ENCODE measurements at places on chromosomes 1 and 21.

DNA sequence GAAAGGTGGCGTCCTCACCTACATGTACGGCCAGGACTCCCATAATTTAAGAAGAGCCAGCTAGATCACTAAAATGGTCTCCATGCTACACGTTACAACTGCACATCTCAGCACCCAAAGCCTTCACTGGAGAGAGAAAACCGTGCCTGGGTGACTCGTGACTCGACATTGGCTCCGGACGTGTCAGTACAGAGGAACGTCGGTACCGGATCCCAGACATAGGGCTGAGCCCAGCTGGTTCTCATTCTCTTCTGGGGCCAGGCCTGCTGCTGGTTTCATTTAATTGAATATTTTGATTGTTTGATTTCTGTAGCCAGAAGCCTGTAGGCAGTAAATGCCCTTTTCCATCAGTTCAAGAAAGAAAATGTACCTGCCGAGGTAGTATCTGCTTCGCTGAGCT lies 93.1 kb downstream of the HHIPL2 start:
- DNase-seq, result peak; percentile 61

DNA sequence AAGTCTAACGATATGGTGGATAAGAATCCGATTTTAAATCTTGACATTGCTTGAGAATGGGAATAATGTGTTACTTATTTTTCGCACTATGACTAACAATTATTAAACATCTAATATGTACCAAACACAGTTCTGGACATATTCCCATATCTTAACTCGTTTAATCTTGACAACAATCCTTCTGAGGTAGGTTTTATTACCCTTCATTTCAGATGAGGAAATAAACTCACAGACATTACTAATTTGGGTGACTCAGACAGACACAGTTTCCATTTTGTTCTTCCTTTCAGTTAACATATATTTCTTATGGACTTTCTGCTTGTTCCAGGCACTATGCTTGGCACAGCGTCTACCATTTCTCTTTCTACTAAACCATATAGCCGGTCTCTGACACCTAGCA lies 244.8 kb downstream of the SMYD3 start:
- DNase-seq, result no peak

DNA sequence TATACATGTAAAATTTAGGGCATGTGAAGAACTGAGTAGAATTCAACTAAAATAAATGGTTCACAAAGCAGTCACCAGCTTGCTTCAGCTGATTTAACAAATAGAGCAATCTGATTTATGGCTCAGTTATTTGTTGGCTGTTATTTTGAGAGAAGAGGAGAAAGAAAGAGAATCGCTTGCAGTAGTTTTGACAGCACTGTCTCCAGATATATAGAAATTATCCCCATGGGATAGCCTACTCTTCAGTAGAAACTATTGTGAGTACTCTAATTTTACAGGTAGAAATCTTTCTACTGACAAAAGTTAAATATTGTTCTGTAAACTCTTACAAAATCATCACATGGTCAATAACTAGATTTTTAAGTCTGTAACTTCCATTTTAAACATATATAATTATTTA lies 1098.2 kb downstream of the MRPL39 start:
- no peak for DNase-seq

DNA sequence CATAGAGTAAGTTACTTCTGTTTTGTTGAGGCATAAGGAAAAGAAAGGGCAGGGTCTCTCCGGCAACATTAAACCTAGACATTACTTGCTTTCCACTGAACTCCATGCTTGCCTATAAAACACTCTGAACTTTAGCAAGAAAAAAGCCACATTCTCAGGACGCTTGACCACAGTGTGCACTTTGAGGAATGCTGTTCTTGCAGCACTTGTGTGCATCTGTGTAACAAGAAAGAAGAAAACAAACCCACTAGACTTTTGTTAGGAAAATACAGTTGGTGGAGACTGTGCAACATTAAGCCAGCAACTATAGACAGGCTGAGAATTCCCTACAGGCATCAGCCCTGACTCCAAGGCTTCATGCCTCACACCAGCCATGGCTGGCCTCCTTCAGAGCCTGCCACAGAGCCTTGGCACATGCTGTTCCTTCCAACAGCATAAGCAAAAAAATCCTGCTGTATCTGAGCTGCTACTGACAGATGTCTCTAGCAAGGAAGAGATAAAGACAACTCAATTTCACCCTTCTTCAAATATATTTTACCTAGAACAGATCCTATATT lies 5.8 kb downstream of the PDZK1 start:
- DNase-seq, result no peak

GRCh38 chr1:88746916-88747315 lies 62.8 kb downstream of the PKN2 start:
- DNase-seq, result no peak

GRCh38 chr1:184075055-184076029 lies 23.8 kb downstream of the TSEN15 start:
- peak; percentile 67 for DNase-seq

DNA sequence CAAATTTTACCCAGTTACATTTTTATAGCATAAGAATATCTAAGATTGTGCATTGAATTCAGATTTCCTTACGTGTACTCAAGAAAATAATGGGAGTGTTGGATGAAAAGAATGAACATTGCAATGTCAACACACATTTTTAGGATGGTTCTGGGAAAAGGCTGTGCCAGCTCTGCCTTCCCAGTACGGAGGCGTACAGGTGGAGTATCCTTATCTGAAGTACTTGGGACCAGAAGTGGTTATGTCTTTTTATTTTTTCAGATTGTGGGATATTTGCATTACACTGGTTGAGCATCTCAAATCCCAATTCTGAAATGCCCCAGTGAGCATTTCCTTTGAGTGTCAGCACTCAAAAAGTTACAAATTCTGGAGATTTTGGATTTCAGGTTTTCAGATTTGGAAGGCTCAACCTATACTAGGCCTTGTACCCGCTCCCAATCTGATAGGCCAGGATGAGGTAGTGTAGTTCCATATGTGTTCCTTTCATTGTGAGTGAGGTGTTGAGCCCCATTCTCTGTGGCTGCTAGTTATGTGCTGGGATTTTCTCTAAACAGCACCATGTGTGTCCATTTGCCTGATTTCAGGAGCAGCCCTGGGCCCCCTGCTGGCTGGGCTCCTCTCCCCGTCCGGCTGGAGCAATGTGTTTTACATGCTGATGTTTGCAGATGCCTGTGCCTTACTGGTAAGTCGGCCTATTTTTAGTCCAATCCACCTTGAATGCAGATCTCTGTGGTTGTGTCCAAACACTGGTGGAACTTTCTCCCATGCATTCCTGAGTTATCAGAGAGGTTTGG lies 60.8 kb downstream of the SLC37A1 start:
- DNase-seq, result peak; percentile 19

GRCh38 chr1:101308935-101309333 lies 72.1 kb downstream of the S1PR1 start:
- DNase-seq, result no peak

DNA sequence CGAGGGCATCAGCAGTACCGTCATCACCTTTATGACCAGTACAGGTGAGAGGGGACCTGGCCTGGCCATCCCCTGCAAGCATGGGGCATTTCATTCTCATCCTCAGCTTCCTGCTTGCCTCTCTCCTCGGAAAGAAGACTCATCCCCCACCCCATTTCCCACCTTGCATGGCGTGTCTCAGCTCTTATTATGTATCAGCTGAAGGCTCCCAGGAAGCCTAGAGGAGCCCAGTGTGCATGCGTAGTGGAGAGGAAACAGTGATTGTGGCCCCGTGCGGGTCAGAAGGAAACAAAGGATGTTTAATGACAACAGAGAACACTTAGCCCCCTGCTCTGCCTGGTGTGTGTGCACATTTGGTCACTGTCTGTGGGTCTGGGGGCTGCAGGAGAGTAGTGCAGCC lies 40.3 kb upstream of the CNTN2 start:
- DNase-seq, result no peak

DNA sequence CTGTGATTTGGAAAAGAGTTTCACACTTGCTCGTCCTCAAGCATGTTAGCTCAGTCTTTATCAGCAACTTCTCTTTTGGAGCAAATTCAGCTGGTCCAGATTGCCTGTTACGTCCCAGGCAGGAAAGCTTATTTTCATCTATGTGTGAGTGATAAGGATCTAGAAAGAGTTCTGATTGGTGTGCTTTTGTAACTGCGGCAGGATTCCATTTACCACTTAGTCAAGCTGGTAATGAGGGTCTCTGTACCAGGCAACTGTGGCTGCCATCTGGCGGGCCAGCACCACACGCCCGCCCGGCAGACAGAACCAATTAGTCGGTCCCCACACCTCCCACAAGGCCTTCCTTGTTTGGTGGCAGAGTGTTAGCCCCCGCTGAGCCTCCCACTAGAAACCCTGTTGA lies 21.0 kb downstream of the C1orf87 start:
- no peak for DNase-seq

- no peak for DNase-seq
Measured at GRCh38 chr1:11527541-11528452, 48.8 kb downstream of the DISP3 start.

DNA sequence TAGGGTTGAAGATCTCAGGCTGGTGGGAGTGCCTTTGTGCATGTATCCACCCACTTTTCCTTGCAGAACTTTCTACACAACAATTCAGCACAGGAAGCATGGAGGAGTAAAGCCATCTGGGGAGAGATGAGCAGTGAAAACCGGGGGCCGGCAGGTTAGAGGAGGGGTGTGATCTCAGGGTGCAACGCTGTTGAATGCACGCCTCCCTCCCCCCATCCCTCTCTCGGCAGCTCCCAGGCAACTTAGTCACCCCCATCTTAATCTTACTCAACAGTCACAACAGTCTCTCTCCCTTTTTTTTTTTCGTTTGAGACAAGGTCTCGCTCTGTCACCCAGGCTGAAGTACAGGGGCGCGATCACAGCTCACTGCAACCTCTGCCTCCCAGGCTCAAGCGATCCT lies 16.6 kb upstream of the ABCG1 start:
- no peak for DNase-seq

GRCh38 chr1:67627906-67628305 lies 57.1 kb upstream of the GADD45A start:
- no peak for DNase-seq

- DNase-seq, result no peak
Measured at GRCh38 chr1:25197235-25197975, 34.9 kb downstream of the SYF2 start.

DNA sequence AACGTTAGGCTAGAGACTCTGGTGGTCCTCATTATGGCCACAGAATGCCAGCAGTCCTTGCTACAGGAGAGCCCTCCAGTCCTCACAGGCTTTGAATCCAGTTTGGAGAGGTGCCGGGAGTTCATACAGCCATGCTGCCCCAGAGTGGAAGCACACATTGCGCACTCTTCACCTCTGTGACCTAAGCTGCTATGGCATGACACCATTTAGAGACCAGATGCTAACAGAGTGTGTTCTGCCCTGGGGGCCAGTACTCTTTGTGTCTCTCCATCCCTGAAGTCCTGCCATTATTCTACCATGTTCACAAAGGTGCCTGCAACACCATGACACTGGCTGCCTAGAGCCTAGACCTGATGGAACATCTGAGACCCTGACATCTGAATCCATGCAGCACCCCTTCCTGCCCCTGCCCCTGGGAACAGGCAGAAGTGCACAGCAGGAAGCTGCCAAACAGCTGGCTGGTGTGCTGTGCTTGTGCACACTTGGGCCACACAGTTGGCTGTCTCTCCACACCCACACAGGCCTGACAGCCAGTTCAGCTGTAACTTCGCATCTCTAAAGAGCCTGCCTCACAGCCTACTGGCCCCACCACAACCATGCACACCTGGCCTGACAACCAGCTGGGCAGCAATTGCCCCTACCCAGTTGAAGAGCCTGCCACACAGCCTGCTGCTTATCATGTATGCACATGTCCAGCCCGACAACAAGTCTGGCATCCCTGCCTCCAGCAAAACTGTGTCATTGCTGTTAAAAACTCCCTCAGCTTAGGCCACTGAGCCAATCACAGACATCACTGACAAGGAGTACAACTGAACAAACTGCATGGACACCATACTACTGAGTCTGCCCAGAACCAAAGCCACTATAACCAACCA lies 49.1 kb downstream of the MCOLN2 start:
- DNase-seq, result no peak

GRCh38 chr1:27136998-27137542 lies 17.9 kb downstream of the SLC9A1 start:
- peak; percentile 41 for DNase-seq

GRCh38 chr1:21703318-21703963 lies 34.3 kb upstream of the RAP1GAP start:
- DNase-seq, result peak; percentile 71

- peak; percentile 87 for DNase-seq
Measured at GRCh38 chr1:55235722-55236121, 20.6 kb upstream of the USP24 start.

GRCh38 chr1:215895893-215896292 lies 328.8 kb downstream of the KCTD3 start:
- DNase-seq, result no peak

DNA sequence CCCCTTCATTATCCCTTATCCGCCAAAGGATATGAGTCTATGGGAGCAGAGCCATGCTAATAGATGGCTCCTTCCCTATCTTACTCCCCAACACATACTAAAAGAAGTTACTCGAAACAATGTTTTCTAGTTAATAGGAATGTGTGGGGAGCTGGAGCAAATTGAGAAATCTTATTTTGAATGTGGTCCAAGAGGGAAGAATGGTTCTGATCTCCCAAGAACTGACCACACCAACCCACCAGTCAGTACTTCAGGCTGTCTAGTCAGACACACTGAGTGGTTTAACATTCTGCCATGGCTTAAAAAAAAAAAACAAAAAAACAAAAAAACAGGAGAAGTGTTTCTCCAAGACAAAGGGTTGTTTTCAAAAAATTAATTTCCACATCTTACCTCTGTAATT lies 31.5 kb upstream of the DNASE2B start:
- peak; percentile 46 for DNase-seq

- peak; percentile 47 for DNase-seq
Measured at GRCh38 chr21:44024887-44025353, 12.8 kb downstream of the TRAPPC10 start.

DNA sequence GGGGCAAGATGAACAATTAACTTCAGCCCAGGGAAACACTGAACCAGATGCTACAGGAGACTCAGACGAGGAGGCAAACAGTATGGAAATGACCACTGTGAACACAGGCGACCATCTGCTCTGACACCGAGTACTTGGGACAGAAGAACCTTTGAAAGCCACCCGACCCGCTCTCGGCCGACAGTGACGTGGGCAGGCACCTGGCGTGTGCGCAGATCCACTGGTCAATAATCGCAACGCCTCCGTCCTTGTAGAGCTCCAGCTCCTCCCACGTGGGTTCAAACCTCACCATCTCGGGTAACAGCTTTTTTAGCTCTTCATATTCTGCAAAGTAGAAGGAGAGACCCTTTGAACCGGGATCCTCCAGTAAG lies 20.3 kb downstream of the POFUT2 start:
- DNase-seq, result no peak

DNA sequence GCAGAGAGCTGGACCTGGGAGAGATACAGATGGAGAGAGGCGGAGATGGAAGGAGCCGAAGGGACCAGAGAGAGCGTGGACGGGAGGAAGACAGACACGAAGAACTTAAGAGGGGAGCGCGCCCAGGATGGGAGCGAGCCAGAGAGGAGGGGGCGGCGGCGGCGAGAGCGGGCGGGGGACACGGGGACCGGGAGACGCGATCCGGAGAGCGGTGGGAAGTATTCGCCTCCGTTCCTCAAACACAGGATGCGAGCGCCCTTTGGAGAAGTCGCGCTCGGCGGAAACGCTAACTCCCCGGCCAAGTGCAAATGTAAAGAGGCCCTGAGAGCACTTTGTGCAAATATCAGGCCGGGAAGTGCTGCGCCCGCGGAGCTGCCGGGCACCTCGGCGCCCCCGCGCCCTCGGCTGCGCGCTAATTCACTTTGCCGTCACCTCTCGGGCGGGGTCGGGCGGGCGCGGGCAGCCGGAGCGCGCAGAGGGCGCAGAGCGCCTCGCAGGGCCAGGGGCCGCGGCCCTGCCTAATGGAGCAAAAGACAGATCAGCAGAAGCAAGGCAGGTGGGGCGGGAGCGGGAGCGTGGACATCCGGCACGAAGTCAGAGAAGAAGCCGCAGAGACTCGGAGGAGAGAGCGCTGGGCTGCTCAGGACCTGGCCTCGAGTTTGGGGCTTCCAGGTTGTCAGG lies 281.2 kb downstream of the RRAGC start:
- DNase-seq, result no peak
